SJSA1 (cell line): ENCODE measurements at places on chromosomes 2 and 18. TPM values are rescaled to one million over a fixed set of nuclear protein-coding genes. Genes with fewer than 3 reads are reported as not detected.

DNA sequence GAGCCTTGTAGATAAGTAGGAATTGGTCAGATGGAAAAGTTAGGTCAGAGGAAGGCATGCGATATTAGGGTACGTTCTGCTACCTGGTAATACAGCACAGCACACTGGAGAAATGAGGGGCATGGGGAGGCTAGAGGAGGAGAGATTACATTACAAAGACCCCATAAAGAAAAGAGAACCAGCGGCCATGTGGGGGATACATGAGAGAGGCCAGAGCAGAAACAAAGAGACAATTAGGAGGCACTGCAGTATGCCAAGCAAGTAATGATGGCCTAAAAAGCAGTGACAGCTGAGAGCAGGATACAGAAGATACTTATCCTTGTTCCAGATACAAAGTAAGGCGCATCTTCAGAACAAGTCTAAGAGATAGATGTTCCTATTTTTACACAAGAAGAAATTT, 40.0 kb downstream of the TXNL1 start:
- DNase-seq, result no peak

GRCh38 chr2:85735691-85736090, 18.1 kb upstream of the ATOH8 start:
- DNase-seq, result no peak

The KATNAL2 gene
- 0.18 and 0.56 TPM in 2 replicates for total RNA-seq

DNA sequence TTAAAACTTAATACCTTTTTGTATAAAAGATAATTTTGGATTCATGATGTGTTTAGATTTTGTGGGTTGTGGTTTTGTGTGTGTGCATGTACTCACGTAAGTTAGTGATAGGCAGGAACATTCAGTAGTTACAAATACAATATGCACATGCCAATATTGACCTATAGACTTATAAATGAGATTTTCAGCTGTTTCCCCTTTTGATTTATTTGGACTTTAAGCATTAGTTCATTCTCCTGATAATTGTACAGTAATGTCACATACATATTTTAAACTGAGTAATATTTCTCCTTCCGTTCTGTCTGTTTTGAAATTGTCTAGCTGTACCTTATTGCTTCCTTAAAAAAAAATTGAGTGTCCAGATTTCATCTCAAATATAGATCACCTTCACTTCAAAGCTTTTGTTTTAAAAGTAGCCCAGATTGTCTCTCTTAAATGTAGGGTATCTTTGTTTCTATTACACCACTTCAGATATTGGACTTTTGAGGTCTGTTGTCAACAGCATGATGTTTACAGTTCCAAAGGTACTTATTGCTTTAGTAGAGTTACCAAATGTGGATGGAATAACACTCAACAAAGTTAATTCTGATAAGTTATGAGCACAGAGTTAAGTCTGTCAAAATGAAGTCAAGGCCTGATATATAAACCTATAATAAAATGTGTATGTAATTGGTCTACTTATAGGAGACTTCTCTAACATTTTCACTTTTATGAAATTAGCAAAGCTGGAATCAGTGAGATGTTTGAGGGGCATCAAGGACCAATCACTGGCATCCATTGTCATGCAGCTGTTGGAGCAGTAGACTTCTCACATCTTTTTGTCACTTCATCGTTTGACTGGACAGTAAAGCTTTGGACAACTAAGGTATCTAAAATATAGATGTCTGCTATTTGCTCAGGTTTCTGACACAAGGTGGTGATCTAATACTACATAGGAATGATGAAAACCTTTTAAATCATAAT, 42.0 kb downstream of the DYNC1I2 start:
- no peak for DNase-seq

DNA sequence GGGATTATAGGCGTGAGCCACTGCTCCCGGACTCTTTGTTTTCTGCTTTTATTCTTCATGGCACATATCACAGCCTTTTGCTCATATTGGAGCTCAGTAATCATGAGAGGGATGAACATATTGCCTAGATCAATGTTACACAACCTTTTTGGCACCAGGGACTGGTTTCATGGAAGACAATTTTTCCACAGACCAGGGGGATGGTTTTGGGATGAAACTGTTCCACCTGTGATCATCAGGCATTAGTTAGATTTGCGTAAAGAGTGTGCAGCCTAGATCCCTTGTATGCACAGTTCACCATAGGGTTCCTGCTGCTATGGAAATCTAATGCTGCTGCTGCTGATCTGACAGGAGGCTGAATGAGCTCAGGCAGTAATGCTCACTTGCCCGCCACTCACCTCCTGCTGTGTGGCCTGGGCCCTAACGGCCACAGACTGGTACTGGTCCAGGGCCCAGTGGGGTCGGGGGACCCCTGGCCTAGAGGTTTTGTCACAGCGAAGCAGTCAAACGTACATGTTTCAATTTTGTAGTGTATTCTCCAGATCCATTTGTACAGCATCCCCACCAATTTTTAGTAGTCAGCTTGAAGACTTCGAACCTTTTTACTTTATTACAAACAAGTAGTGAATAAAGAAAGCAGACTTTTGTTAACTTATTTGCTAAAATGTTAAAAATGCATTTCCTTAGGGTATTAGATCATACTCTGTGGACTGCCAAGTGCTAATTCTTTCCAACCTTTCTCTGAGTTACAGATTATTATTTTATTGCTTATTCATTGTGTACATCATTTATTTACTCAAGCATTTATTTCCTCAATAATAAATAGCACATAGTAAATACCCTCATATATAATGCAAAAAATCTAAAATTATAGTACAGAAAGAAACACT, 6.2 kb downstream of the DAW1 start:
- DNase-seq, result no peak

DNA sequence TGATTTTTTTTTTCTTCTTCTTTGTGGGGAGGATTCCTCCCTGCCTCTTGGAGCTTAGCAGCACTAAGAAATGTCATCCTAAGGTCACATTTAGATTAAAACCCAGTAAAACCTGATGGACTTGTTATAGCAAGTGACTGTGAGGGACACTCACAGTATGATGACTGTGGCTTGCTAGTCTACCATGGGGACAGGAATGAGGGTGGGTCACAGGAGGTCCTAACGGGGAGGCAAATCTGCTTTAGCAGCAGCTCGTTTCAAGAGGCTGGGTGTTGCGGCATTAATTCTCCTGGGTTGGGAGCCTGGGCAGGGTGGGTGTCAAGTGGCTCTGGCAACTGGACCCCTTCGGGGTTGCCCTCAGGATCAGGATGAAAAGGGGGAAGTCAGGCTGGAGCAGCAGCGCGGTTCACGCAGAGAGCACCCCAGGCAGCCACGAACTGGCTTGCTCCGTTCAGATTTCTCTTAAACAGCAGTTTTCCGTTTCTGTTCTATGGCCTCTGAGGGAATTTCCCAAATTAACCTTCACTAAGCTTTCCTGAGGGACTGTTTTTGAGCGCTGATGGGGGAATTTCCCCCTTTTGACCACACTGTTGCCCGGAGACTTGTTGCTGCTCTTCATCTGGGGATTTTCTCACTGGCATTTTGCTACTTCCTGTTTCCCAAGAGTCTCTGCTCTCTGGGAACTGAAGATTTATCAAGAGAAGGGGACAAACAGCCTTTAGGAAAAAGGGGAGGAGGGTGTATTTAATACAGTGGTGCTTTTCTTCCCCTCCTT, 59.8 kb upstream of the PELI1 start:
- peak; percentile 83 for DNase-seq

The HRH4 gene
- not detected in 2 replicates for total RNA-seq

DNA sequence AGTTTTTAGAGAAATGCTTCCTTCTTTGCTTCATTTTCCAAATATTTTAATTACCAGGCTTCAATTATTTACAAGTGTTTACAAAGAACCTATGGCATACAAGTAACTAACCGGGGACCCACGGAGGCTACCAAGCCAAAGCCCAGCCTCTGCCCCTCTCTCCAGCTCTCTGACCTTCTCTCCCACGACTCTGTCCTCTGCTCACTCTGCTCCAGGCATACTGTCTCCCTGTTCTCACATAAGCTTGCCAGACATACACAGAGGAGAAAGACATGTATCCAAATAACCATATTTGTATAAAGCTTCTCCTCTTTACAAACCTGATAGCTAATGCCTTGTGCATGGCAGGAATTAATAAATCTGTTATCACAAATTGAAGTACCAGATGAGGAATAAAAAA, 141.3 kb downstream of the ZNF521 start:
- DNase-seq, result no peak

- DNase-seq, result no peak
These were observed 80.7 kb downstream of the LYPD1 start for GRCh38 chr2:132589111-132589830.

The KRTCAP3 gene
- not detected in 2 replicates for total RNA-seq
